ENCODE measurements at places on chromosomes 2 and 18. TPM values are rescaled to one million over a fixed set of nuclear protein-coding genes. Genes with fewer than 3 reads are reported as not detected.

ATP8B1 gene
- 68.7 TPM for total RNA-seq

PRKAG3 gene
- not detected for total RNA-seq

CDH19 gene
- total RNA-seq = 31.6 TPM

- no peak overlapping the region for H3K4me3 ChIP-seq
- no peak overlapping the region for H3K27ac ChIP-seq
- DNase-seq = no peak
- H3K27me3 ChIP-seq = no peaks in the 10 kb centered on the region
- H3K36me3 ChIP-seq = no peaks in the 10 kb centered on the region
These were observed 193.9 kb downstream of the BCL11A start for GRCh38 chr2:60359569-60359968.

DNA sequence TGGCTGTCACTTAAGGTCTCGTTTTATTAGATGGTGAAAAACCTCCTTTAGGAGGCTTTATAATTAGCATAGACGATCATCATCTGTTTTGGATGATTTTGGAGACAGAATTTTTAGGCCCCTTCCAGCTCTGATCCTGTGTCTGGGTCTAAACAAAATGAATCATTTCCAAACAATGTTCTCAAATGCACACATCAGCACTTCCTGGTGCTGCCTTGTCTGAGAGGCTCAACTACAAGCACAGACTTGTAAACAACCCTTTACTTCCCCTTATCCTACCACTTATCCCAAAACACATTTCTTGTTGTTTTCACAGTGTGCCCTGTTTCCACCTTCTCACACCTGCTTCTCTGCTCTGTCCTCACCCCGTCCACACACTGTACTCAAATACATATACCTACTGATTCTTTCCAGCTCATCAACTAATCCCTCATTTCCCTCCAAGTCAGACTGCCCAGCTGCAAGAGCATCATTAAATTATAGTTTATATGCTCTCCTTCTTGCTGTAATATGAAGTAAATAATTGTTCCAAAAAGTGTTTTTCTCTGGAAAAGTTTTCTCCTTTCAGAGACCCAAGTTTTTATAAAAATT is 71.2 kb upstream of the COL3A1 start:
- no peaks in the 10 kb centered on the region for H3K27me3 ChIP-seq
- no peaks in the 10 kb centered on the region for H3K36me3 ChIP-seq
- no peaks in the 10 kb centered on the region for H3K4me1 ChIP-seq
- no peak overlapping the region for H3K27ac ChIP-seq

DNA sequence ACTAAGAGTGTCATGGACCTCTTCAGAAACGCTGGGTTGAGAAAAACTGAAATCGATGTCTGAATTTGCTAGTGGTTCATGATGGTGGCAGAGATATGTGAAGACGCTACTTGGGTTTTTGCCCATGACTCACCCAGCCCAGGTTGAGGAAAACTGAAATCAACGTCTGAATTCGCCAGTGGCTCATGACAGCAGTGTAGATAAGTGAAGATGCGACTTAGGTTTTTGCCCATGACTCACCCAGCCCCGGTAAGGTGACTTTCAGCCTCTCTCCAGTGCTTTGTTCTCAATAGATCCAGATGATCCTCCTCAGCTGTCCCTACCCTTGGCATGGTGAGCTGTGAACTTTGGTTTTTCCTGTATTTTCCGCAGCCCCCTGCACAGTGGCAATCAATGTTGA is 105.3 kb upstream of the SIX3 start:
- H3K27me3 ChIP-seq = no peaks in the 10 kb centered on the region
- H3K4me1 ChIP-seq = no peaks in the 10 kb centered on the region
- H3K27ac ChIP-seq = no peak overlapping the region
- DNase-seq = no peak
